ENCODE measurements at places on chromosomes 3 and 15. TPM values are rescaled to one million over a fixed set of nuclear protein-coding genes. Genes with fewer than 3 reads are reported as not detected.

Gene NRG4
- 1.3 TPM for total RNA-seq

Gene ERICH6
- not detected for total RNA-seq

Gene SLC6A1
- not detected for total RNA-seq

Gene C3orf80
- 1.6 TPM for total RNA-seq

Gene ACKR4
- not detected for total RNA-seq

Gene ADGRG7
- not detected for total RNA-seq

Gene TUSC7
- total RNA-seq = not detected

Gene TGM5
- not detected for total RNA-seq

Gene SPSB4
- total RNA-seq = 0.07 TPM

Gene BNC1
- 0.72 TPM for total RNA-seq

Gene SLC7A14
- not detected for total RNA-seq

Gene ANKUB1
- not detected for total RNA-seq

Gene PEX5L
- total RNA-seq = not detected

Gene BFSP2
- total RNA-seq = not detected

Gene GOLGA8T
- total RNA-seq = 0.80 TPM

Gene GMNC
- not detected for total RNA-seq

Gene PAQR5
- 97.0 TPM for total RNA-seq

Gene UBE2E2
- 42.8 TPM for total RNA-seq

Gene CHRD
- not detected for total RNA-seq

Gene PCYT1A
- total RNA-seq = 29.3 TPM

Gene TM4SF4
- 25.7 TPM for total RNA-seq

Gene WDR93
- total RNA-seq = 0.25 TPM

Gene GCSAM
- total RNA-seq = not detected

Gene CHRNA3
- 1.0 TPM for total RNA-seq

Gene MEX3B
- total RNA-seq = 4.2 TPM

Gene FOXL2
- 2.6 TPM for total RNA-seq

Gene IQCF5
- total RNA-seq = not detected

Gene CCDC39
- total RNA-seq = not detected

Data from A549 treated with Mapracorat at 1 μM for 4 hours (cell line).